Motor neuron (in vitro differentiated cells): ENCODE measurements at places on chromosomes 2 and 18. TPM values are rescaled to one million over a fixed set of nuclear protein-coding genes. Genes with fewer than 3 reads are reported as not detected.

RSAD2 gene
- 1.2 and 1.6 TPM in 2 replicates for total RNA-seq

RAD51AP2 gene
- 0.41 and 0.47 TPM in 2 replicates for total RNA-seq

- ATAC-seq, result no peak
These were observed 353.8 kb downstream of the PARD3B start for GRCh38 chr2:204898928-204899640.

GRCh38 chr2:127811397-127812321, 688 bp upstream of the WDR33 start:
- no peak for ATAC-seq

DNA sequence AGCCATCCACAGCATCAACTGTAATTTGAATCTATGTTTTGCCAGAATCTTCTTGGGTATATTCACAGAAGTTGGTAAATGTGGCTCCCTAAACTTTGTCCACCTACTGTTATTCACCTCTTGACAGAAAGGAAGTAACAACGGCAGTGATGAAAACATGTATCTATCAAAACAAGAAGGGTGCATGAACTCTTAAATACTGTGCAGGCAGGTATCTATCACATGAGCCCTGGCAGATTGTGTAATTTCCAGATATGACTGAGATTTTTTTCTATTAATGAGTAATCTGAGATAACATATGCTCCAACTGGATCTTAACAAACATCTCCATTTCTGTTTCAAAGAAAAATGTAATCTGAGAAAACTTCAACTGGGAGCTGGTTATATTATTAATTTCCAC, 36.6 kb downstream of the SFT2D3 start:
- no peak for ATAC-seq

GRCh38 chr2:16722677-16723076, 57.0 kb upstream of the CYRIA start:
- no peak for ATAC-seq

DNA sequence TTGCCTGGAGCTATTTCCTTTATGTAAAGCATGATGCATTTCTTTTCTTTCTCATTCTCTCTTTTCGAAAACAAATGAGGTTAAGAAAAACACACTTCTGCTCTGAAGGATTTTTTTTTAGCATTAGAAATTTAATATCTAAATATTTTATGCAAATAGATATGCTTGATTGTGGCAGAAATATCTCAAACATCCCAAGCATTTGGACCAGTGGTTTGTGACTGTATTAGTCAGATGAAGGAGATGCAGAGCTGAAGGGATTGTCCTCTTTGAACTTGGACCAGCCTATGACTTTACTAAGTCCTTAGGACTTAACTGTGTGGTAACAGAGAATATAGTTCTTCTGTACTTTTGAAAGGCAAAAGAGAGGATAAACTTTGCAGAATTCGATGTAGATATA, 335.9 kb upstream of the NT5C1B start:
- no peak for ATAC-seq

GRCh38 chr18:13320096-13320495, 101.5 kb downstream of the LDLRAD4 start:
- no peak for ATAC-seq

DNA sequence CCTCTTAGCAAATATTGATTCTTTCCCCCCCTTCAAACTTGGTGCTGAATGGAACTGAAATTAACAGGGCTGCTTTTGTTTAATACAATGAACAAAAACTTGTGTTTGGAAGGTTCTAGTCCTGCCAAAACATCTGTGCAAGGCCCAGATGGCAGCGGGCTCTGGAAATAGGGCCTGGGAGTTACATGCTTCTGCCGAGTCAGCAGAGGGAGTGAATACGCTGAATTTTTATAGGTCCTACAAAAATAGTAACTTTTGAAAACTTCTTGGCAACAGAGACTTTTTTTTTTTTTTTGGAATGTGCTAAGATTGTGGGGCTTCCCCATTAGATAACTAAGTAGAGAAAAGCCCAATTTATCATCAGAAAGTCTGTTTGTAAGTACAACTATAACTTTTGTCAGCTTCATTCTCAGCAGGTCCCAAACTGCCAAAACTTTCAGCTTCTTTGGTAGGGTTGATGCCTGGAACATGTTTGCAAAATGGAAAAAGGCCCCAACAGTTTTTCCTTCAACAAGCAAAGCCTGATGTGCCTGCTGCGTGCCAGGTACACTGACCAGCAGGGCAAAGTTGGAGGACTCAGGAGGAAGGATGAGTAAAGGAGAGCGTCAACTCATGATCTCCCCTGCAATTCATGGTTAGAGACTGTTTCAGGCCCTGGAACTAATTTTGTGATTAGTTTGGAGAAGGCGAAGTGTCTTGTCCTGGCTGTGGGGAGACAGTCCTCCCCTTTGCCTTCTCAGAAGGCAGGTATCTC, 45.1 kb upstream of the HDAC4 start:
- ATAC-seq, result peak; percentile 71

DNA sequence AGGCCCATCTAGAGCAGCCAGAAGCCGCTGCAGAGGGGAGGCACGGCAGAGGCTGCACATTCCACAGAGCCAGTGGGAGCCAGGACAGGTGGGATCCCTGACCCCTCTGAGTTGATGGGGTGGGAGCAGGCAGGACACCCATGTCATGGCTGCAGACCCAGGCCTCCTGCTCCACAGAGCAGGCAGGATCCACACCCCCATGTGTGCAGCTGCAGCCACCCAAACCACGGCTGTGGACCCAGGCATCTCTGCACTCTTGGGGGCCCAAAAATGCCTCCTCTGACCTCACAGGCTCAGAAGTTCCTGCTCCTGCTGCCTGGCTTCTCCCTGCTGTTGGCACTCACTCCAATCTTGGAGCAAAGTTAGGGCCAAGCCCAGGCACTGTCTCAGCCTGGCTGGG, 112.3 kb upstream of the TMEM18 start:
- no peak for ATAC-seq

- no peak for ATAC-seq
These were observed 159.1 kb upstream of the PIEZO2 start for GRCh38 chr18:11308499-11308898.

DNA sequence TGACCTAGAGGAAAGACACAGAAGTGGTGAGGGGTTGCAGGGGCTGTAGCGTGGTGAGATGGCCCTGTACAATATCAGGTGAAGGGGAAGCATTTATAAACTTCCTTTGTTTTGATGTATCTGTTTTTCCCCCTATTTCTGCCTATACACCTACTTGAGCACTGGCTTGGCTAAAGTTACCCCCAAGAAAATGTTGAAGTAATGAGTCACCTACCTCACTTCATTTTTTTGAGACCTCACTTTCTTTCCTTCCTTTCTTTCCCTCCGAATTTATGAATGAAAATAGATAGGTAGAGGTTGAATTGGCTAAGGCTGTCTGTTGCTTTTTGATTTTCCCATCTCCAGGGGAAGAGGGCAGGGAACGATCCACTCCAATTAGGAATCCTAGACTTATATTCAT, 231.1 kb upstream of the EPAS1 start:
- ATAC-seq, result no peak

- ATAC-seq, result no peak
These were observed 50.6 kb downstream of the PXDN start for GRCh38 chr2:1693723-1694122.

- ATAC-seq, result no peak
These were observed 70.6 kb upstream of the TCF7L1 start for GRCh38 chr2:85062565-85062964.

GRCh38 chr18:43879415-43879814, 602.1 kb upstream of the SYT4 start:
- no peak for ATAC-seq

DNA sequence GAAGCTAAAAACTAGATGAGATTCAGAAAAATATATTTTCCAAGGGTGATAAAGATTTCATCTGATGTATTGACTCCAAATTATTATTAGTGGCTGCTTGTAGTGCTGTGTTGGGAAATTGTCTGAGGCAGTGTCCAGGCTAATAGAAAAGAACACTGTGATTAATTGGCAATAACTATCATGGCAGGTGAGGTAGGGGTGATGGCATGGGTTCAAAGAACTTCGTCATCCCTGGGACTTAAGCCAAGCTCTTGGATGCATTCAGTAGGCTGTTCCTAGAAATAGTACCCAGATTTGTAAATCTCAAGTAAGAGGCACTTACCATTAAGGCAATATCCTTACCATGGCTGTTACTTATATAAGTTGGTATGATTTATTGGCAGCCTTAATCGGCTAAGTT, 13.2 kb upstream of the RAPGEF4 start:
- no peak for ATAC-seq

GRCh38 chr2:25320077-25320476, 21.6 kb downstream of the DNMT3A start:
- no peak for ATAC-seq

DNA sequence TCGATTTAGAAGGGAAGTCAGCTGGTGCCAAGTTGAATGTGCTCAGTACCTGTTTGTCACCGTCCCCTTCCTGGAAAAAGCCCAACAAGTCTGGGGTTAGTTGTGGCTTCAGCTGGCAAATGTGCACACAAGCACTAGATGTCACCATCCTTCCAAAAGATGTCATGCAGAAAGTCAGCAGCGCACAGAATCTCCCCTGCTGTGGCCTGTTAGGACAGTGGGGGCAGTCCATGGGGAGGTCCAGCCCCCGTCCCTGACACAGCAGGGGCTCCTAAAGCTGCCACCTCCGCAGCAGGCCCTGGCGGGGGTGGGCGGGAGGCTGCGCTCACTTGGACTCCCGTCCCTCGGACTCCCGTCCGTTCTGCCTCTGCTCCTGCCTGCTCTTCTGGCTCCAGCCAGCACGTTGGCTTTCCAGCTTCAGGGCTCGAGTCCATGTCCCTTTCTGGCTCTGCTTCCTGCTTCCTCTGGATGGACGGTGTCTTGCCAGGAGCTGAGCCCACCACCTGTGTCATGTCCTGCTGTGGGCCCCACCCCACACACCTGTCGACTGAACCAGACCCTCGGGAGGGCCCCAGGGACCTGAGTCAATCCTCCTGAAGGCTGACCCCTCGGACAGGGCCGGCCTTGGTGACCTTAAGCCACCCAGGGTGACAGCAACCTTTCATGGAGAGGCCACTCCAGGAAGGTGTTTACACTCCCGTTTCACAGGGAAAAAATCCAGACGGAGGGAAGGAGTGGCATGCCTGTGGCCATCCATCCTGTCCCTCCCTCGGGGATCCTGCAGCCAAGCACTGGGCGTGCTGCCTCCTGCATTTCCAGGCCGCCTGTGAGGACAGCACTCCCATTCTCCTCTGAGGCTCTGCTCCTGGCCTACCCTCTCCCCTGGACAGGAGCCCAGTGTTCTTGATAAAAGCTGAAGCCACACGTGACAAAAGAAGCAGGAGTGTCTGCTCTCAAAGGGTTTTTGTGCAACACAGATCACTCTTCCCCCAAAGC, 8.5 kb downstream of the RAB17 start:
- ATAC-seq, result peak; percentile 89

DNA sequence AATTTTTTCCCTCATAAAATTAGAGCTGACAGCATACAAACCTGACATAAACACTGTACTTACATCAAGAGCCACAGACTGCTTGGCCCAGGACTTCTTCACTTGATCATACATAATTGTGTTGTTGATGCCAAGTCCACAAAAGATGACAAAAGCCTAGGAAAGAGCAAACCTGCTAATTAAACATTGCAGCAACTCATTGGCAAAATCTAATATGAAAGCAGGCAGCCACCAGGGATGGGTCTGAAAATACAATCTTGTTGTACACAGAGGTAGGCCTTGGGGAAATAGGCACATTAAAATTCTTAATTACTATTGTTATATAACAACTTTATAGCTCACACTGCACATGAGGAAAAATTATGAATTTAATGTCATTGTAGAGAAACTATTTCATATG, 255.8 kb downstream of the PDE11A start:
- ATAC-seq, result no peak

DNA sequence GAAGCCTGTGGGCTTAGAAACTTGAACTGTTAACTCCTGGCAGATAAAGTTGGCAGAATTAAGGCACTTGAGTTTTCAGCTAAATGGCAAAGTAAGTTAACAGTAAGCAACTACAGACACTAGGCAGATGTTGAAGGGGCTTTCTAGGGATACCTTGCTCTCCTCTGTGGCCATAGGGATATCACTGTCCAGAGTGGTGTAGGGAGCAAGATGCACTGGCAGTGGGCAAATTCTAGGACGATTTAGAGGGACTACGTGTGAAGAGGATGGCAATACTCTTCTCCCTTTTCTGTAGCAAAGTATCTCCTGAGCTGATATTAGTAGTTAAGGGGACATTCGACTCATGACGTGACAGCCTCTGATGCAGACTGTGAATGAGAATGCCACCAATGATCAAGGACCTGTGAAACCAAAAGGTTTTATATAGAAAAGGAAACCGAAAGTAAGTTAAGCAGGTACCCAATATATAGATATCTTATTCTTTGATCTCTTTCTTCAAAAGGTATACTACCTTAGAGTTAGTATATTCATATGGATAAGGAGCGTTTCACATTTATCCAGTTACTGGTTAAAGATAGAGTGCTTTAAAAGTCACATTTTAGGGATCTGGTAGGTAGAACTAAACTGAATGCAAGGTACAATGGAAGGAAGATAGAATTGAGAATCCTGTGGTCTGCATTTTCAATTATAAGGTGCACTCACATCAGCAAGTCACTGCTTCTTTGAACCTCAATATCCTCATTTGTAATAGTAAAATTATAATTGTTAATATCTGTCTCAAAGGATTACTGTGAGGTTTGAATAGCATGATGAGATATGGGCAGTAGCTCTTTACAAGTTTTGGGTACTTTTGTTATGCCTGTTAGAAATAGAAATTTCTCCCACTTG, 106.4 kb downstream of the KCNH7 start:
- ATAC-seq, result no peak

GRCh38 chr2:30201990-30202389, 29.3 kb upstream of the LBH start:
- ATAC-seq, result no peak

GRCh38 chr2:128273469-128274081, 45.1 kb downstream of the HS6ST1 start:
- ATAC-seq, result no peak

- no peak for ATAC-seq
These were observed 172.9 kb upstream of the KLHL29 start for GRCh38 chr2:23211987-23212583.

DNA sequence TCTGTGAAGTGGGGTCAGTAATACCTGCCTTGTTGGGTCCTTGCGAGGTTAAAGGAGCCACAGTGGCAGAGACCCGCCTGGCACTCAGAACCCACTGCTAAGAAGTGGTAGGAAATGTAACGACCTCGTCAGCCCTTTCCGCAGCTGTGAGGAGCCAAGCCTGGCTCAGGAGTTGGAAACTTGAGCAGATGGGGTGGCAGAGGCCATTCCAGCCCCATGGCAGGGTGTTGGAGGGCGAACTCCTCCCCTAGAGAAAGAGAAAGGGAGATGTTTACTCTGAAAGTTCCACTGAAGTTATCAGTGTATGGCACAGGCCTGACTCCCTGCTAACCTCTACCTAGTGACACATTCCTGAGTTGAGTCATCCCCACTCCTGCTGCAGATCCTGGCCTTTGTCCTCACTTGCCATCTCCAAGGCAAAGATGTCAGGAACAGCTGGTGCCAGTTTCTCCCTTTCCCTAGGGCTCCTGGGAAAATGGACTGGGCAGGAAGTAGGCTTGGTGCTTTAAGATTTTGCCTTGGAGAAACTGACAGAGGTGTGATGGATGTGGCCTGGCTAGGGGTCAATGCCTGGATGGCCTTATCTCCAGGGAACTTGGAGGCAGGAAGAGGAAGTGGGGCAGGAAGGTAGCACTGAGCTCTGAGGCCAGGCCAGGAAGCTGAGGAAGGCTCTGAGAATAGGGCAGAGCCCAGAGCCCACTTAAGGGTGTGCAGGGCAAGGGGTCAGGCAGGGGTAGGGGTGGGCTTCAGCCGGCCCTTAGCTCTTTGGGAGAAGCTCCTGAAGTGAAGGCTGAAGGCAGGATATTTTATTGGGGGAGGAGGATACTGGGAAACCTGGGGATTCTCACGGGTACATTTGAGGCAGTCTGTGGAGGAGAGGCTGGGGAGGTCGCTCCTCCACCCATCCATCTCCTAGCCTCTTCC, 888 bp downstream of the VAMP5 start:
- peak; percentile 84 for ATAC-seq
